ENCODE measurements at places on chromosomes 7 and 10.

- DNase-seq, result no peak
Observed at GRCh38 chr7:57203161-57203791, 71.0 kb upstream of the ZNF479 start.

GRCh38 chr10:3622427-3622826, 162.6 kb downstream of the KLF6 start:
- DNase-seq, result no peak

- no peak for DNase-seq
Observed at GRCh38 chr7:47186316-47186715, 395.6 kb downstream of the TNS3 start.

- DNase-seq, result no peak
Observed at GRCh38 chr7:90239050-90239449, 5.9 kb upstream of the CFAP69 start.

- no peak for DNase-seq
Observed at GRCh38 chr10:6721964-6722615, 142.0 kb upstream of the PRKCQ start.

DNA sequence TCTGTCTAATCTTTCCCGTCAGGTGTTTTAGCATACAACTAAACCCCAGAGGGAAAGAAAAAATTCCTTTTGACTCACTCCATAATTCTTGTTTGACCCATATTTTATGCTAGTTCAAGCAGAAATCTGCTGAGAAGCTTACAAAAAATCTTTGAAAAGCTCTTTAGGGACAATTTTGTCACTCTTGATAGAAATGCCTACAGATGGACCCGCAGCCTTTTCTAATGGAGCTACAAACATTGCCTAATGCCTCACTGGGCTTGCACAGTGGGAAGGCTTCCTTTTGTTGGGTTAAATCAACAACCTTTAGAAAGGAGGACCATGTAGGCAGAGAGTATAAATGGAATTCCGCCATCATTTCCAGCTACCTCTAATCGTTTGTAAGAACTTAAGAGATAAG, 344.5 kb downstream of the PCLO start:
- DNase-seq, result no peak

- DNase-seq, result no peak
Observed at GRCh38 chr10:122152544-122152943, 118.6 kb upstream of the BTBD16 start.

GRCh38 chr10:125029584-125030242, 87.8 kb downstream of the ZRANB1 start:
- no peak for DNase-seq

DNA sequence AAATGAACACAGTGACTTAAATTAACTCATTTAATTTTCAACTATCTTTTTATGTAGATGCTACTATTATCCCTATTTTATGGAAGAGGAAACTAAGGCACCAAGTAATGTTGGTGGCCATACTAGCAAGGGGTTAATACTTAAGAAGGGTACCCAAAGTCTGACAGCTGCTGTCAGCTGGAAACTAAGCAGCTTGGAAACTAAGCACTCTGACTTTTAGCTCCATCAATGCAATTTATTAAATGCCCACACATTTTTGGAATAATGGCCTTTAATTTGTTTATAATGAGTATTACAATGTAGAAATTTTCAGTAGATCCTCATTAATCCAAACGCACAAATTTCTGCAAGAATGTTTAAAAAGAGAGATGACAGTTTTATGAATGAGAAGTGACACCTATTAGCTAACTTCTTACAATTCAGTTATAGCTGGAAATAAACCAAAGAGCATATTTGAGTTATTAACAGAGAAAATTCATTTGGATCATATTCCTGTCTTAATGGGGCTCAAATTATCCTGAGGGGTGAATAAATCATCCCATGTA, 483.1 kb upstream of the MBL2 start:
- no peak for DNase-seq

GRCh38 chr7:116433246-116433645, 66.3 kb upstream of the CAV2 start:
- DNase-seq, result no peak

- no peak for DNase-seq
Observed at GRCh38 chr10:32417911-32418547, 27.9 kb upstream of the CCDC7 start.

DNA sequence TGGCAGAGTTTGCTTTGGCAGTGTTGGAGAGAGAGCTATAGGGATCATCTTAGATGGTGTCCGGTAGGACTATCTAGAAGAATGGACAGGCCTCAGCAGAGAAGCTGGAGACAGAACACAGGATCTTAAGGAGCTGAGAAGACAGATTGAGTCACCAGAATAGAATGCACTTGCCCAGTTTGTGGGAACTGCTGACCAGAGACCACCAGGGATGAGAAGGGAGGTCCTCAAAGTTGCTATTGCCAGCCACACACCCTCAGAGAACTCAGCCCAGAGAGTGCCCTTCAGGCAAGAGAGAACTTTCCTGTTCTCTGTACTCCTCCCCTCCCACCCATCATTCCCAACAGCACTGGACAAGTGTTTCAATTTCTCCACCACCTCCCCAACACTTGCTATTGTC, 25.3 kb upstream of the GALNT11 start:
- no peak for DNase-seq

GRCh38 chr7:13032576-13032975, 345.1 kb downstream of the ARL4A start:
- DNase-seq, result no peak

DNA sequence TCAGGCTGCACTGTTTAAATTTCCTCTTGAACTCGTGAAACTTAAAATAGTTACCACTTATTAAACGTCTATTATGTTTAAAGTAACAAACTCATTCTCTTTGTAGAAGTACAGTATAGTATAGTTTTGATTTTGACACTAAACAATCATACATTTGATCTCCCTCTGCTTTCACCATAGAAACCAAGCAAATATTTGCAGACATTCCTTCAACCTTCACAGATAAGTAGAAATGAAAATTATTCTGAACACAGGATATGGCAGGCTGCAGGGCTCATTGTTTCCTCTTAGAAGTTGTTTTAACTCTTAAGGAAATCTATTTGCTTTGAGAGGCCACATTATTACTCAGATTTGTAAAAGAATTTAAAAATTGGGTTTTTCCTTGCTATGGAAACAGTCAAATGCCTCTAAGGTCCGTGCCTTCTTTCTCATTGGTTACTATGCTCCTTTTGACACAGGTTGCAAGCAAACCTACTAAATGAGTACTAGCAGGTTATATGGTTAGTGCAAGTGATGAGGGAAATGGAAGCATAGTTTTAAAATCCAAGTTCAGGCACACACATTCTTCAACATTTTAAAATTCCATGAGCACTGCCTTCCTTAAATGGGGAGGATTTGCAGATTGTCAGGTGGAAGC, 92.8 kb upstream of the FAM133B start:
- no peak for DNase-seq

GRCh38 chr7:70634610-70635068, 497.3 kb upstream of the GALNT17 start:
- DNase-seq, result no peak

DNA sequence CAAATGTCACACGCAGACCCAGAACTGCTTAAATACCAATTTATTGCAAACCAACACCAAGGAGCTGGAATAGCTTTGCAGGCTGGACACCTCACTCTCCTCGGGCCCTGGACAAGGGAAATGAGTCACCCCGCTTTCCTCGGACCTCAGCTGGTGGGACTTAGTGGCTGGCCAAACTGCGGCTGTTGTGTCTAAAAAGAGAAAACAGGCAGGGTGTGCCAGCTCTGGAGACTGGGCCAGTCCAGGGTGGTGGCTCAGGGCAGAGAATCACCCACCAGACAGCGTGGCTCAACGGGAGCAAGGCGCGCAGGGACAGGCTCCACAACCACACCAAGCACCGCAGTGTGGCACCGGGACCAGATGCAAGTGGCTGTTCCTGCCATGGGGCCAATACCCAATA, 58.2 kb upstream of the CAMK2B start:
- no peak for DNase-seq

DNA sequence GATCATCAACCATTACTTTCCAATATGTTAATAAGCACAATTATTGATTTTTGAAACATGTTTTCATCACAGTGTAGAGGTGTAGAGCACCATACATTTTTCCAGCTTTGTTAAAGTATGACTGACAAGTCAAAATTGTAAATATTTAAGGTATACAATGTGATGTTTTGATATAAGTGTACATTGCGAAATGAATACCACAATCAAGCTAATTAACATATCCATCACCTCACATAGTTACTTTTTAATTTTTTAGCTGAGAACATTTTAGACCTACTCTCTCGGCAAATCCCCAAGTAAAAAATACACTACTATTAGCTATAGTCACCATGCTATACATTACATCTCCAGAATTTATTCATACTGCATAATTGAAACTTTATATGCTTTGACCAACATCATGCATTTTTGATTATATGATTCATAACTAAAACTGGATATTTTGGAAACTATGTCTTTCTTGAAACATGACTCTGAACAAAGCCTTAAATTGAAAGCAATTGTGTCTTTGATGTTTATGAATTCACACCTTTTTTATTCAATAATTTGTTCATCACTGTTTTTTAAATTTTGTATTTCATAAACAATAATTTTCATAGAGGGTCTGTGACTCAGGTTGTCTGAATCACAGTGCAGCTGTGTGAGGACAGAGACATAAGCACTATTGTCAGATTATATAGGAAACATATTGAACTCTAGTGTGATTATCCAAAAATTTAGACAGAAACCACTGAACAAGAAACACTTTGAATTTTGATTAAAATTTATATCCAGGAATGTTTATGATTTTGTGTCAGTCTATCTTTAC, 486.1 kb downstream of the SEMA3D start:
- DNase-seq, result no peak

DNA sequence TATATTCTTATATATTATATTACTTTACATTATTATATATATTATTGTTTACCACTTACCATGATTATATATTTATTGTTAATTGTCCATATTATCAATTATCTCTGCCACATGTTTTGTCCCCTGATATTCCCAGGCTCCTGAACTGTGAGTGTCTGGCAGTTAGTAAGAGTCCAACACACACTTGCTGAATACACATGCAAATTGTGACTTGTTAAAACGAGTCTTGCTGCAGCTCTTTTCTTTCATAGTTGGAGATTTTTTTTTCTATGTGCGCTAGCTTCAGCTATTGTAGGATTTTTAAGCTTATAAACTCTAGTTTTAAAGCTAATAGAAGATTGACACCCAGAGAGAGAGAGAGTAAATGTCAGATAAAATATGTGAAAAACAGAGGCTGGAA, 207.8 kb upstream of the FAM3C start:
- no peak for DNase-seq

- DNase-seq, result no peak
Observed at GRCh38 chr7:153390955-153391354, 631.4 kb downstream of the ACTR3B start.

DNA sequence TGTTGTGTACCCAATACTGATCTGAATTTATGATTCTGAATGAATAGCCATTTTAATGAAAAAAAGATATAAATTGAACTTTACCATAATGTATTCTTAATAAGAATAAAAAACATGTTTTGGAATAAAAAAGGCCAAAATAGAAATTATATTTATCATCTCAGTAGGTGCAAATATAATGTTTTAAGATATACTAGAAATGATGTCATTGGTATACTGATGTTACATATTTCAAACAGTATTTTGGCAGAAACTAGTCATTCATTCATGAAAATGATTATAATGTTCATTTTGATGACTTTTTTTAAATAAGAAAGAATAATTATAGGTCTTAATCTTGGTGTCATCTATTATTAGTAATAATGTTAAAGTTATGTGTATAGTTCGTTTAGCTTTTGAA, 9.2 kb downstream of the PCGF5 start:
- DNase-seq, result no peak

- DNase-seq, result no peak
Observed at GRCh38 chr7:134532180-134532953, 5.0 kb downstream of the AKR1B10 start.

GRCh38 chr7:46545790-46546189, 624.7 kb upstream of the IGFBP3 start:
- DNase-seq, result no peak

DNA sequence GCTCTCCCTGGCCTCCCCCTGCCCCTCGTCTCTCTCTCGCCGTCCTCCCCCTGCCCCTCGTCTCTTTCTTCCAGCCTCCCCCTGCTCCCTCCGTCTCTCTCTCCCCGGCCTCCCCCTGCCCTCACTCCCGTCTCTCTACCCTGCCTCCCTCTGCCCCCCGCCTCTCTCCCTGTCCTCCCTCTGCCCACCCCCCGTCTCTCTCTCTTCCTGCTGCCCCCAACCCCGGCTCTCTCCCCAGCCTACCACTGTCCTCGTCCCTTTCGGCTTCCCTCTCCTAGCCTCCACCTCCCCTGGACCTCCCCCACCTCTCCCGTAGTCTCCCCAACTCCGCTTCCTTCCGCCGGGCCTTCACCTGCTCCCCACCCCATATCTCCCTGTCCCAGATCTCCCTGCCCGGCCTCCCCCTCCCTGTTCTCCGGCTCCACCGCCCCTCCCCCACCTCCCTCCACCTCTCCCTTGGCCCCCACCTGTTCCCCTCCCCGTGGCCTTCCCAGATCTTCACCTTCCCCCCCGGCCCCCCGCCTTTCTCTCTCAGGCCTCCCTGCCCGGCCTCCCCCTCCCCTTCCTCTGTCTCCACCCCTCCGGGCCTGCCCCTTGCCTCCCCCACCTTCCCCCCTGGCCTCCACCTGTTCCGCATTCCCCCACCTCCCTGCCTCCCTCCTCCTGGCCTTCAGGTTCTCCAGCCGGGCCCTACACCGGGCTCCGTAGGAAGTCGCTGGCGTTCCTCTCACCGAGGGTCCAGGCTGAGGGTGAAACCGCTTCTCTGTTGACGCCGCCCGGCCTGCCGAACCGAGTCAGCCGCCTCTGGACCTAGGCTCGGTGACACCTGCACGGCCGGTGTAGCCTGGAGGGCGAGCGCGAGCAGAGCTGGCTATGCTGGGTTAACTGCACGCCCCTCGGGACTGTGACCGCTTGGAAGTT, 1.2 kb downstream of the GET4 start:
- peak; percentile 66 for DNase-seq

- DNase-seq, result no peak
Observed at GRCh38 chr7:48102530-48102929, 13.5 kb downstream of the UPP1 start.

- no peak for DNase-seq
Observed at GRCh38 chr7:7642081-7642480, 1.5 kb downstream of the UMAD1 start.

DNA sequence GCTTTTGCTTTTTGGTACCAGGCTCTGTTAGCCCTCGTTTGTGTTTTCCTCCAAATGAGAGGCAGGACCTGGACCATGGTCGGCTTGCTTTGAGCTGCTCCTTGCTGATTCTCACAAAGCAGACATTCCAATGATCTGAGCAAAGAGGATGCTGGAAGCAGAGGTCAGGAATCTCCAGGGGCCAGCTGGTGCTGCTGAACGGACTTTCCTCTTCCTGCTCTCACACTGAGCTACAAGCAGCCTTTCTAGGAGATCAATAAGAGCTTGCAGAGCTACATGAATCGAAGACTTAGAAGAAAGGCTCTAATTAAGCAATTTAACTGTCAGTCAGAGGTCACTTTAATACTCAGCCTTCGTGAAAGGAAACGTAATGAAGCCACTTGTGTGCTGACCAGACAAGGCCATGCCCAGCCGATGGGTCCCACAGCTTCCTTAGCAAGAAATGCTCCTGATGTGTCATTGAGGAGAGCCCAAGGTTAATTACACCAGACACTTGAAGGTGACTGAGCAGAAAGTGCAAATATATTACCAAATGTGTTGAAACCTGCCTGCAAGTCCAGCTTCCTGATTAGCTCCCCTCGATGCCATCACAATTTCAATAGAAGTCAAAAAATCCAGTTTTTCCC, 151.3 kb upstream of the RSU1 start:
- no peak for DNase-seq

GRCh38 chr10:127275793-127276450, 79.5 kb upstream of the INSYN2A start:
- DNase-seq, result no peak

- no peak for DNase-seq
Observed at GRCh38 chr10:123842692-123843385, 48.8 kb downstream of the CPXM2 start.

GRCh38 chr10:113991091-113991860, 52.4 kb upstream of the ADRB1 start:
- no peak for DNase-seq
